ENCODE measurements at places on chromosomes 12 and 14.

DNA sequence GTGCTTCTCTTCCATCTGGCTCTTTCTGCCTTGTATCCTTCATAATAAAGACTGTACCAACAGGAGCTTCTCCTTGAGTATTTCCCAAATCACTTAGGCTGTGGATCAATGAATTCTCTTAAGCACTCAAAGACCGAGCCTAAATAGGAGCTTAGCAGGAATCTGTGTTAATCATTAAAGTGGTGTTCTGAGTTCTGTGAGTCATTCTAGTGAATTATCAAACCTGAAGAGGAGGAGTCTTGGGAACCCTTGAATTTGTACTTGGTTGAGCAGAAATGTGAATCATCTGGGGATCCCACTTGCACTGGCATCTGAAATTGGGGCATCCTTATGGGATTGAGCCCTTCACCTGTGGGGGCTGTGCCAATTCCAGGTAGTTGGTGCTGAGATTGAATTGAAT, 946.2 kb downstream of the BCL11B start:
- DNase-seq, result no peak

DNA sequence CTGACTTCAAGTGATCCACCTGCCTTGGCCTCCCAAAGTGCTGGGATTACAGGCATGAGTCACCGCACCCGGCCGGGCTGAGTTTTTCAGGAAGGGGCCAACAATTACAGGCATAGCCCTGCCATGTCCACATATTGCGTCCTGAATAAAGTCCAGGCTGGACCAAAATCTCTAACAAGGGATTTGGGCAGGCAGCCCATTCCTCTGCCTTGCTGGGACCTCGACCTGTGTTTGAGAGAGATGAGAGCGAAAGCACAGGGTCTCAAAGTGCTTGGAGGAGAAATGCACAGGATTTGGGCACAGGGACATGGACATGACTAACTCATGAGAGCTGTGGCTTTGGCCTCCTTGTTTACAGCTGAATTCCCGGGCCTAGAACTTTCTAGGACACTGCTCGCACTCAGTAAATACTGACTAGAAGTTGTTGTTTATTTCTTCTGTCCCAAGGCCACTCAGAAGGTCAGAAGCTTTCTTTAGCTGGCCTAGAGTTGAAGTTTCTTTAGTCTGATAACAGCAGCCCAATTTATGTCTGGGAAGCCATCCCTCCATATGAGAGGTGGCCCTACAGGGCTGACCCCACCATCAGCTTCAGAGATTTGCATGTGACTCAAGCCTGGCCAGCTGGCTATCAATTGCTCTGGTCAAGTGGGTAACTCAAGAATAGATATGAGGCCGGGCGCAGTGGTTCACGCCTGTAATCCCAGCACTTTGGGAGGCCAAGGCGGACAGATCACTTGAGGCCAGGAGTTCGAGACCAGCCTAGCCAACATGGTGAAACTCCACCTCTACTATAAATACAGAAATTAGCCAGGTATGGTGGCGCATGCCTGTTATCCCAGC, 11.7 kb downstream of the CAMKK2 start:
- DNase-seq, result no peak

- DNase-seq, result peak; percentile 1
Measured at GRCh38 chr12:11510671-11511070, 115.3 kb upstream of the PRB2 start.

GRCh38 chr12:3186546-3187215, 109.5 kb downstream of the TSPAN9 start:
- peak; percentile 17 for DNase-seq

DNA sequence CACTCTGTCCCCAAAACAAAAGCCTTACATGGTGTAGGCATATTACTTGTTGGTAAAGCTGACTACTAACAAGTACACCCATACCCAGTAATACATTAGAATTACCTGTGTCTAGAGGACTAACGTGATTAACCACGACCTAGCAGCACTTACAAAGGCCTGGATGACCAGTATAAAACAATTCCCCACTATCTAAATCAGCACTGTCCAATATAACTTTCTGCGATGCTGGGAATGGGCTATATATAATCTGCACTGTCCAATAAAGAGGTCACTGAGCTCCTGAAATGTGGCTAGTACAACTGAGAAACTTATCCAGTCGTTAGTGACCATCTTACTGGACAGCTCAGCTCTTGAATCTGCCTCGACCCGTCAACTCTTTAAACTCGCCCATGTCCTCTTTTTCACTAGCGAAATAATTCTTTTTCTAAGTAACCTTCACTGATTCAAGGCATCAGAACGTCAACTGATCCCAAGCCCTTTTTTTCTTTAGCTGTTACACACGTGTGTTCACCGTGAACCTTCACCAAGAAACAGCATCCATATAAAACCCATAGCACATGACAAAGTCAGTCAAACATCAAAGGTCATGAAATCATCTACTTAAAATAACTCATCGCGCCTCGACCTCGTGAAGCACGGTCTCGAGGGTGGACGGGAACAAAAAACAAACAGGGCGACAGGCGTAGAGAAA, 905 bp upstream of the CIPC start:
- DNase-seq, result no peak

- no peak for DNase-seq
Measured at GRCh38 chr12:98453070-98453469, 62.3 kb upstream of the TMPO start.

DNA sequence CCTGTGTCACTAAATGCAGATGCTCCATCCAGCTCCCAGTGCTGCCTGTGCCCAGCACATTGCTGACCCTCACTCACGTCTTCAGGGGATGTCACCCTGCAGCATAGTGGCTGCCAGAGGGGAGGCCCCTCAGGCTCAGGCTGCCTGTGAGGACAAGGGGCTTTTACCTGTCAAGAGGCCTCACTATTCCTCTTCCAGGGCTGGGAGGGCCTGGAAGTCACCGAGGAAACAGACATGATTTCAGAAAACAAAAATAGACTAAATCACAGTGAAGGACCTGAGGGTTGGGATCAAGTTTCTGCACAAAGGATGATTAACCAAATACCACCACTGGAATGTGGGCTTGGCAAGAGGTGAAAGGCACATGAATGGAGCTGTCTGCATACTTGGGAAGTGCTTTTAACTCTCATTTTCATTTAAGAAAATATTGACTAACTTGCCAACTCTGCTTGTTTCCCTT, 1202.3 kb downstream of the BCL11B start:
- no peak for DNase-seq

DNA sequence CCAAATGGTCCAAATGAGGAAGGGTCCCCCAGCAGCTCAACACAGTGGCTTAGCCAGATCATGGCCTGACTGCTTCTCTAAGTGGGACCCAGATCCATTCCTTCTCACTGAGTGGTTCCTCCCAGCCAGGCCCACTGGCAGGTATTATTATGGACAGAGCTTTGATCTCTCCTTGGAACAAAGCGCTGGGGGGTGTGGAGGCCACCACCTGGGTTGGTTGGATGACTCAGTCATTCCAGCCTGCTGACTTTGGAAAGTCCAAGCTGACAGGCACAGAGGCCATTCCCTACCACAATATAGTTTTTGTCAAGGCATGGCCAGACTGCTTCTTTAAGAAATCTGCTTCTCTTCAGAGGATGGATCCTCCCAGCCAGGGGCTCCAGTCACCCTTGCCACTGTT, 341.1 kb downstream of the BTG1 start:
- DNase-seq, result no peak

GRCh38 chr12:88775742-88776151, 195.5 kb upstream of the KITLG start:
- DNase-seq, result no peak

DNA sequence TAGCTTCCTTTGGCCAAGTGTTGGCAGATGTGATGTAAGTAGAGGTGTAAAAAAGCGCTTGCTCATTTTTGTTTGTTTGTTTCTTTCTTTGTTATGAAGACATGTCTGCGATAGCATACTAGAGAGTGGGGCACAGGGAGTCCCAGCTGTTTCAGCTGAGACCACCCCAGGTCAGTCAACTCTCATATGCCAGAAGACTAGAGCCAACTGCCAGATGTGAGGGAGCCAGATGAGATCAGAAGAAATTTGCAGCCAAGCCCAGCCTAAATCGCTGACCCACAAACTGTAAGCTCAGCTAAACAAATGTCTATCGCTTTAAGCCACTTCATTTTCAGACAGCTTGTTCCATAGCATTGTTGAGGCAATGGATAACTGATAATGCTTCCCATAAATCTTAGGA, 397.1 kb downstream of the APAF1 start:
- DNase-seq, result no peak

DNA sequence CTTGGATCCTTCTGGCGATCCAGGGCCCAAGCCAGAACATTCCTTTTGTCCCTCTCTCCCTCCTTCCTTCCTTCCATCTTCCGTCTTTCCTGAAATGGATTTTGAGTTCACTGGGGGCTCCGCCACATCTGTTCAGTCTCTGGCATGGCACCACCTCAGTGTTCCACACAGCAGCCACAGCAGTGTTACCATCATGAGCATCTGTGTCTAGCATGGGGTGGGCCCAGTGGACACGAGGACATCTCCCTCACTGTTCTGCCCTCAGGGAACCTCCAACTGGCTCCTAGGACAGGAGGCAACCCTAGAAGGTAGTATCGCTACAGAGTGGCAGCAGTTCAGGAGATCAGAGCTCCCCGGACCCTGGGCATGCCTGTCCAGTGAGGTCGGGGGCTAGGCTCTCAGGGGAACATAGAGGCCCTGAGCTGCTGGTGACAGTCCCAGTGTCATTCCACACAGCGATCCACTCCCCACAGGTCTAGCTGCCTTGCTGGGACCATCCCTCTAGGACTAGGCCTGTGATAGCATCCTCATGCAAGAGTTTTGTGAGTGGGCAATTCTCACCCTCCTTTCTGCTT, 59.0 kb downstream of the GALNT16 start:
- DNase-seq, result no peak

GRCh38 chr14:71206123-71206522, 298.9 kb downstream of the PCNX1 start:
- no peak for DNase-seq

All from EH (cell line).